ENCODE measurements at places on chromosomes 2 and 18. TPM values are rescaled to one million over a fixed set of nuclear protein-coding genes. Genes with fewer than 3 reads are reported as not detected.
A peak's percentile ranks its signal among the peaks of the same experiment; 100 is the strongest.

- DNase-seq = peak; percentile 27
Measured at GRCh38 chr18:10715791-10716190, 190.0 kb downstream of the NAPG start.

DNA sequence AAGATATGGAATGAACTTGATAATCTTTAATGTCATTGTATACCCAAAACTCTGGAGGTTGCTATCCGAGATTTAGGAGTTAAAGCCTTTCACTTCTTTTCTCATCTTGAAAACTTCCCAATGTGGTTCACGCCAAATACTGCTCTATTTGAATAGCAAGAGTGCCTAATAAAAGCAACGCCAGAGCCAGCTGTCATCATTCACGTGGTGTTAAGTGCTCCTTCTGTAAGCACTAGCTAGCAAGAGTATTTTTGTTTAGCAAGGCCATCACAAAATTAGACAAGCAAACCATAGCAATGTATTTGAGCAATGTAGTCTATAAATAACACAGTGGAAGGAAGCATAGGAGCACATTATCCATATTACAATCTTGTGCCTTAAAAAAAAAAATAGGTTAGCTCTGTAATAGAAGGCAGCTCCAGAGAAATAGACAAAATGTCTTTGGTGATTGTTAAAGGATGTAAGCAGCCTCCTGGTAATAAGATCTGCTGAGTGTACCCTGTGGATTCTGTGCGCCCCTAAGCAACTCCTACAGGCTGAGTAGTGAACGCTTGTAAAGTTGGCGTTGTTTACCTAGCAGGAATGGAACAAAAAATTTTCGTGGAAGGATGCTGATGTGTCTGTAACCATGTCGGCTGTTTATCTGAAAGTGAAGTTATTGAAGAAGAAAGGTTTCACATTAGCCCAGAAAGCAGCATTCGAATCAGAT, 518.0 kb downstream of the CNTNAP5 start:
- DNase-seq = no peak

GRCh38 chr2:200502196-200502595, 7.7 kb downstream of the KCTD18 start:
- no peak for DNase-seq

The SOWAHC gene
- 12.6 TPM for polyA plus RNA-seq
